NCI-H1092 (cell line): ENCODE measurements at places on chromosomes 16 and 17.

DNA sequence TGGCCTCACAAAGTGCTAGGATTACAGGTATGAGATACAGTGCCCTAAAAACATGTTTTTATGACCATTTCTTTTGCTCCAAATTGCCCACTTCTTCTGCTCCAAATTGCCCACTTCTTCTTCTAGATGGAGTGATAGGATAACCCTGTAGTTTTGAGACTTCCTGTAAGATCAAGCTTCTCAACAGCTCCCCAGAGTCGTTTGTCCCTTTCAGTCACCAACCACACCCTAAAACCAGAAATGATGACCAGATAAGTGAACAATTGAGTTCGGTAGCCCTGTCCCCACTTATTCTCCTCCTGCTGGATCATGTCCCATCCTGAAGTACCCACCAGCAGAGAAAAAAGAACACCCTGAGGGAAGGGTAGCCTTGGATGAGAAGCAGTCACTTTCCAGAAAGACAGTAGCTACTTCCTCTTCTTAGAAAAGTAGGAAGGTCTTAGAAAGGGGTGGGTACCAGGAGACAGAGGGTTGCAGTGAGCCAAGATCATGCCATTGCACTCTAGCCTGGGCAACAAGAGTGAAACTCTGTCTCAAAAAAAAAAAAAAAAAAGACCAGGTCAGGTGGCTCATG lies 2.5 kb downstream of the ODAD4 start:
- DNase-seq = no peak

- no peak for DNase-seq
Observed at GRCh38 chr17:77657839-77658238, 300.7 kb upstream of the TNRC6C start.

DNA sequence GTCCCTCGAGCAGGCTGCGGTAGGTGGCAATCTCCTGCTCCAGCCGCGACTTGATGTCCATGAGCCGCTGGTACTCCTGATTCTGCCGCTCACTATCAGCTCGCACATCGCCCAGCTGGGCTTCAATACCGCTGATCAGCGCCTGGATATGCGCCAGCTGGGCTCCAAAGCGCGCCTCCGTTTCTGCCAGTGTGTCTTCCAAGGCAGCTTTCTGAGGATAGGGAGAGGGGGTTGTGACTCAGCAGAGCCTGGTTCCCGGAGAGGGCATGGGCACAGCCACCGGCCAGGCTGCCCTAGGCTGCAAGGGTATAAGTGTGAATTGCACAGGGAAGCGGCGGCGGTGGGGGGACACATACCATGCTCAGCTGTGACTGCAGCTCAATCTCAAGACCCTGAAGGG lies 4.3 kb downstream of the KRT19 start:
- DNase-seq = no peak

DNA sequence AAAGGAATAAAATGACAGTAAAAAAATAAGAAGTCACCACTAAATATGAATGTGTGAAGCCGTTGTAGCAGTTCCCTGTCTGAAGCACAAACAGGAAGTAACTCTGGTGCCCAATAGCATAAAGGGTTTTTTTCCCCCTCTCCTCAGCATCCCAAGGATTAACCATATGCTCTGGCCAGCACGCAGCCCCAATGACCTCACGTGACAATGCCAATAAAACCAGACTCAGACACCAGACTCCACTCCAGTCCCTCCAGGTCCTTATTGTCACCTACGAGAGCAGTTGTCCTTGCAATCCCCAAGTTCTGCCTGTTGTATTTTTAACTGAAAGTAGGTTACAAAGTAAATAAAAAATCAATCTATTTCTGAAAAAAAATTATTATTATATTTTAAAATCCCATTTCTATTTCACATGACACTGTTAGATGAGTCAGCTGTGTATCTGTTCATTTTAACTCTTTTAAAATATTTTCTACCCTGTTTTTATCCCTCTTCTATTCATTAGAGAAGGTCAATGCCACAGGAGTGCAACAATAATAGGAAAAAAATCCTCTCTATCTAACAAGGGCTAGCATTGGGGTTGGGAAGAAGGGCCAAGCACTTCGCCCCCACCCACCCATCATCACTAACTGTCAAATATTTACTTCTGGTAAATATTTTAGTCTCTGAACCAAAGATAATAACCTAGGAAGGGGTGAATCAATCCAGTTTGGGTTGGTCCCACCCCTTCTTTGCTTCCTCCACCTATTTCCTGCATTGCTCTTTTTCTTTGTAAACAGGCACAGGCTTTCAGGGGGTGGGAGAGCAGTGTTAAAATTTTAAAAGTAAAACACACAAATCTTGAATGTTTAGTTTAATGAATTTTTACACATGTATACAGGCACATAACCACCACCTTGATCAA lies 6.6 kb downstream of the PRAC1 start:
- no peak for DNase-seq

GRCh38 chr17:35568561-35568960 lies 7.9 kb upstream of the SLFN14 start:
- DNase-seq = no peak

- DNase-seq = no peak
Observed at GRCh38 chr17:19630661-19631060, 17.9 kb upstream of the ALDH3A2 start.

- DNase-seq = peak; percentile 70
Observed at GRCh38 chr17:63425483-63425882, 20.6 kb downstream of the CYB561 start.

DNA sequence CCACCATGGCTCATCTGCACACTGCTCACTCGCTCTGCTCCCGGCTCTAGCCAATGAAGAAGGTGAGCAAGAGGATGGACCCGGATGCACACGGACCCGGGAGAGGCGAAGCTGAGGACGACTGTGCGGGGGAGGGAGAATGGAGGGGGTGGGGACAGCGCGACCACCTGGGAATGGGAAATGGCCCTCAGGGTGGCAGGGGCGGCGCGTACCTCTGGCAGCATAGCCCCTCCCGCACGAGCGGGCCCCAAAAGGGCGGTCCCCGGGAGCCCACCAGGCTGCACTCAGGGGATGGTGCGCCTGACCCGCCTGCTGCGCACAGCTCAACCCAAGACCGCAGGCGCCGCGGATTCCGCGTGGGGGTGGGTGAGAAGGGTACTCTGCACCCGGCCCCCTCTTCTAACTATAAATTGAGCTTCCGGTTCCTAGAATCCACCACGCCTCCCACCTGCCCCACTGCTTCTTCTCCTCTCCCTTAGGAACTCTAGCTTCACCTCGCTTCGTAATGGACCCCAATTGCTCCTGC lies 6.1 kb downstream of the MT1H start:
- DNase-seq = no peak

GRCh38 chr16:67304020-67304419 lies 22.5 kb downstream of the KCTD19 start:
- DNase-seq = no peak

GRCh38 chr17:75679706-75680211 lies 12.6 kb downstream of the SAP30BP start:
- DNase-seq = no peak

DNA sequence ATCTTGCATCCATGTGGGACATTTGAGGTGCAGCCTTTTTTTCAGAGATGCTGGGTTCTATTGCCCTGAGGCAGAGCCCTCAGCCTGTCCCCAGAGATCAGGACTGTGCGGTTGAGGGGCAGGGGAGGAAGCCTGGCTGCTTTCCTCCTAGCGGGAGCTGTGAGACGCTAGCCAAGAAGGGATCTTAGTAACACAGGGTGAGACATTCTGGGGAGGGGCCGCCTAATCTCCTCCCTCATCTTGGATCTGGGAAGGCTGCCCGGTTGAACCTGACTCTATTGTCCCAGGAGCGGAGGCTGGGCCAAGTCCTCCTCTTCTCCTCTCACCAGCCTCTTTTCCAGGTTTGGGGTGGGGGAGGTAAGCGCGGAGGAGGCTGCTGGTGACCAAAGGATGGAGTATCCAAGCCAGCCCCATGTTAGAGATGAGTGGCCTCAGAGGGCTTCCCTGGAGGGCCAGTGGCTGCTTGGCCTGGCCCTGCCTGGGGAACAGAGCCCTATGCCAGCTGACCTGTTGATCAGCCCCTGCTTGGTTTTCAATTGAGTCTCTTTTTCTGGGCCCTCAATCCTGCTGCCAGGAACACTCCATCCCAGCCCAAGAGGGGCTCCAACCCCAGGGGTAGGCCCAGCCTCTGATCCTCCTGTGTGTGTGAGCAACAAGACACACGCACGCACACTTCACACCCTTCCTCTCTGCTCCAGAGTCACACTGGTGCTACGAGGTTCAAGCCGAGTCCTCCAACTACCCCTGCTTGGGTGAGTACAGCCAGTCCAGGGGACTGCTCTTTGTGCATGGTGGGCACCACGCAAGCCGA lies 5.0 kb downstream of the CA4 start:
- DNase-seq = no peak

- no peak for DNase-seq
Observed at GRCh38 chr17:50189550-50190292, 11.7 kb downstream of the COL1A1 start.

DNA sequence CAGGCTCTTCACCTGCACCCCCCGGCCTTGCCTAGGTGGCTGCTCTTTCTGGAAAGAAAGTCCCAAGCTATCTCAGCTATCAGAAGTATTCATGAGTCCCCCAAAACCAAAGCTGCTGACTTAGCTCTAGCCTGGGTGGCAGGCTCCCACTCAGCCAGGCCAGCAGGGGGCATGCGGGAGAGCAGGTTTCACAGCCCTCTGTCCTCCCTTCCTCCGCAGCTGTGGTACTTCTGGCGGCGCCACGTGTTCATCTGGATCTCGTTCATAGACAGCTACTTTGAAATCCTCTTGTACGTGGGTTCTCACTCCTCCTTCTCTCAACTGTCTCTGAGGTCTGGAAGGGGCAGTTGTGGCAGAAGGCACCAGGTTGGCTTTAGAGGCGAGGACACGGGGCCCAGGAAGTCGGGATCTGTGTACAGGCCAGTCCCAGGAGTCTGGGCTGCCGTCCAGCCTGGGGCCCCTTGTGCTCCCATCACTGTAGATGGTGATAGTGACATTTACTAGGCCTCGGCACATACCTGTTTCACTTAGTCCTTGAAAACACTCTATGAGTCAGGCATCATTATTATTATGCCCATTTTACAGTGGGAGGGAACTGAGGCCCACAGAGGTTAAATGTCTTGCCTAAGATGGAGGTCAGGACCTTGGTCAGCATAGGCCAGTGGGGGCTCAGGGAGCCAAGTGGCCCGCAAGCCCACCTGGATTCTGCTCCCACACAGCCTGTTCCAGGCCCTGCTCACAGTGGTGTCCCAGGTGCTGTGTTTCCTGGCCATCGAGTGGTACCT lies 12.9 kb downstream of the TRPV2 start:
- DNase-seq = no peak

GRCh38 chr17:59829217-59830006 lies 63.3 kb downstream of the TUBD1 start:
- peak; percentile 63 for DNase-seq

DNA sequence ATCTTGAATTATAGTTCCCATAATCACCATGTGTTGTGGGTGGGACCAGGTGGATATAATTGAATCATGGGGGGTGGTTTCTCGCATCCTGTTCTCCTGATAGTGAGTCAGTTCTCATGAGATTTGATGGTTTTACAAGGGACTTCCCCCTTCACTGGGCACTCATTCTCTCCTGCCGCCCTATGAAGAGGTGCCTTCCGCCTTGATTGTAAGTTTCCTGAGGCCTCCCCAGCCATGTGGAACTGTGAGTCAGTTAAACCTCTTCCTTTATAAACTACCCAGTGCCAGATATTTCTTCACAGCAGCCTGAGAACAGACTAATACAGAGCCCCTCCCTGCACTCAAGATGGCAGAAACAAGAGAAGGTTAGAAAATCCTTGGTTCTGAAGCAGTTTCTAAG lies 26.4 kb downstream of the LDAF1 start:
- DNase-seq = no peak

DNA sequence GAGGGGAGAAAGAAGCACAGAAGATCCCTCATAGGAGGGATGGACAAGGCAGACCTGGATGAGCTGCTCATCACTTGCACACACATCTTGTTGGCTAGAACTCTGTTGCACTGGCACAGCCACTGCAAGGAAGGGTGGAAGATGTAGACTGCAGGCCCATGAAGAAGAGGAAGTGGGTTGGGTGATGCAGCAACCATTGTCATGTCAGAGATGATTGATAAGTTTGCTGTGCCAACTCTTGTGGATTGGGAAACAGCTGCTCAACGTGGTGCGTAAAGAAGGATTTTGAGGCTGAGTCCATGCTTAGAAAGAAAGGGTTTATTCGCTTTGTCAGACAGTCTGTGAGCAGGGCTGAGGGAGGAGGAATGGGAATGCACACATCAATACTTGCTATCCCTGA lies 161.4 kb upstream of the MPHOSPH6 start:
- DNase-seq = no peak

GRCh38 chr17:76646712-76647111 lies 3.2 kb upstream of the ST6GALNAC1 start:
- DNase-seq = no peak

- DNase-seq = no peak
Observed at GRCh38 chr16:11142261-11142630, 113.8 kb downstream of the SOCS1 start.

GRCh38 chr16:68710211-68710610 lies 26.9 kb upstream of the CDH1 start:
- no peak for DNase-seq

DNA sequence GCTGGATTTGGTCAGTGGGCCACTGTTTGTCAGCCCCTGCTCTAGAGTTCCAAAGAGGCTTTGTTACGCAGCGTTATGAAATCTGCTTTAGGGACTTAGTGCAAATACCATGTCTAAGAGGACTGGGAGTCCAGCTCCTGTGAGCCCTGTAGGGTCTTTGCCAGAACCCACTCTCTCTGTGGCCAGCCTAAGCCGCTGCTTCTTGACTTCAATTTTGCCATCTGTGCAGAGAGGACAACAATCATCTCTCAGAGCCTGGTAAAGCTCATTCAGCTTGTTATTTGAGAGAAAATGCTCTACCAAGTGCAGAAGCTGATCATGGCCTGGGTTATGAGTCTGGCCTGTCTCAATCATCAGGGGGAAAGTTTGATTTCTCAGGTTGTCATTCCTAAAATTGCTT lies 17.9 kb downstream of the CA10 start:
- DNase-seq = no peak

GRCh38 chr17:58641887-58642311 lies 49.9 kb downstream of the TEX14 start:
- no peak for DNase-seq

- no peak for DNase-seq
Observed at GRCh38 chr16:67242138-67242730, 5.0 kb downstream of the FHOD1 start.

GRCh38 chr16:72945611-72946010 lies 102.3 kb downstream of the ZFHX3 start:
- DNase-seq = no peak

DNA sequence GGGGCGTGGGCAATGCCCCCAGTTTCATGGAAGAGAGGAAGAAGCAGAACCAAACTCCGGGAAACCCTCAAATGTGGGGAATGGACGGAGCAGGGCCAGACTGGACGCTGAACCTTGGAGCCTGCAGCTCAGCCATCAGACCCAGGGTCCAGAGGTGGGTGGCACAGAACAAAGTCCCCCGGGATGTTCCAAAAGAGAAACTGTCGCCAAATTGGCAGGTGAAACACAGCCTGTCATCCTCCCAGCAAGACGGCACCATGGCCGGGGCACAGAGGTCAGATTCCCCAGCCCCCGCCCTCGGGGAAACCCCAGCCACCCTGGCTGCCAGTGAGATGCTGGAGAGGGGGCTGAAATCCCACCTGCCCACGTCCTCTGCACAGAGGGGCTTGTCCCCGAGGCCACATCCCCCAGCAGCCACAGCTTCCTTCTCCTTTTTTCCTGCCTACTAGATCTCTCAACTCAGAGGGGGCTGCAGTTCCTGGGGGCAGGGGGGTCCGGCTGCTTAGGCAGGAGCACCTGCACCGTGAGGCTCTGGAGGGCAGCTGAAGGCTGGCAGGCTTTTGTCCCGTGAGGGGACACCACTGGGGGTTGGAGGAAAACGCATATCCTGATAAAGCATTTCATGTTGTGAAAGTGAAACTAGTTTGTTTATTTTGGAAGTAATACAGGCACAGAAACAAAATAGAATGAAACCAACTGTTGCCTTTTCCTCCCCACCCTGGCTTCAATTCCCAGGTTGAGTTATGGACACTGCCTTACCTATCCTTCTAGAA lies 1.2 kb upstream of the SECTM1 start:
- DNase-seq = no peak
